ENCODE measurements at places on chromosomes 4 and X. TPM values are rescaled to one million over a fixed set of nuclear protein-coding genes. Genes with fewer than 3 reads are reported as not detected.

GRCh38 chr4:73704314-73705055 is 35.9 kb upstream of the CXCL8 start:
- DNase-seq: no peak

The CPZ gene
- not detected for total RNA-seq

DNA sequence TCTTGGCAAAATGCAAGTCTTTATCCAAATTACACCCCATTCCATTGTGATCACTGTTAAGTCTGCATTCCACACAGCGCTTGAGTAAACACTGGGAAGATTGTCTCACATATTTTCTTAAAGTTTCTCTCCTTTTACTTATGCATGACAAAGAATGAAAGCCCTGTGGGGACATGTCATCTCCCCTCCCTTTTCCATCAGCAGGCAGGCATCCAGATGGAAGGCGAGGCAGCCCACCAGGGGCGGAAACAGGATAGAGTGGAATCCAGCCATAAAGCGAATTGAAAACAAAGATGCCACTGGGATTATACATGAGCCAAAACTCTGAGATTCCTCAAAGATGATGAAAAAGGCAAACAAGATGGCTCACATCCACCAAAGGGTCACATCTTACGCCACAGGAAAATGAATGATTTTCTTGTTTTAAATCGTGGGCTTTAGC is 78.2 kb downstream of the AFAP1 start:
- DNase-seq: no peak

The ANAPC4 gene
- total RNA-seq: 35.7 TPM

- peak; percentile 72 for DNase-seq
Measured at GRCh38 chr4:78776079-78776728, at the start of gene BMP2K. BMP2K (plus strand) TSS chr4:78776350; CDS start chr4:78776544, 194 bp downstream.

The SPANXN3 gene
- not detected for total RNA-seq

DNA sequence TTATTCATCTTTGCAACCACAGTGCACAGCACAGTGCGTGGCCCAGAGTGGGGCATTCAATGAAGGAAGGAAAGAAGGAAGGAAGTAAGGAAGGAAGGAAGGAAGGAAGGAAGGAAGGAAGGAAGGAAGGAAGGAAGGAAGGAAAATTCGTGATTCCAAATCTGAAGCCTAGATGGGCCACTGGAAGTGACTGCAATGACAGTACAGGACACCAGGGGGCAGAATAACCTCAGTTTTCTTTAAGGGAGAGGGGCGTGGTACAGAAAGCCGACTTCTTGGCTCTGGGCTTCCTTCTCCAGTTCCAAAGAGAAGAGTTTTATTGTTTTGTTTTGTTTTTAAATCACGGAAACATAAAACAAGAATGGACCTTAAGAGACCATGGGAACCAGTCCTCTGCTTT is 47.8 kb downstream of the APLN start:
- peak; percentile 62 for DNase-seq

- no peak for DNase-seq
Measured at GRCh38 chr4:38837849-38838248, 18.8 kb downstream of the TLR6 start.

GRCh38 chr4:99585516-99585915 is 10.9 kb downstream of the MTTP start:
- no peak for DNase-seq

- DNase-seq: no peak
Measured at GRCh38 chr4:47143261-47143660, 111.9 kb downstream of the GABRB1 start.

The TCP11X2 gene
- total RNA-seq: not detected

DNA sequence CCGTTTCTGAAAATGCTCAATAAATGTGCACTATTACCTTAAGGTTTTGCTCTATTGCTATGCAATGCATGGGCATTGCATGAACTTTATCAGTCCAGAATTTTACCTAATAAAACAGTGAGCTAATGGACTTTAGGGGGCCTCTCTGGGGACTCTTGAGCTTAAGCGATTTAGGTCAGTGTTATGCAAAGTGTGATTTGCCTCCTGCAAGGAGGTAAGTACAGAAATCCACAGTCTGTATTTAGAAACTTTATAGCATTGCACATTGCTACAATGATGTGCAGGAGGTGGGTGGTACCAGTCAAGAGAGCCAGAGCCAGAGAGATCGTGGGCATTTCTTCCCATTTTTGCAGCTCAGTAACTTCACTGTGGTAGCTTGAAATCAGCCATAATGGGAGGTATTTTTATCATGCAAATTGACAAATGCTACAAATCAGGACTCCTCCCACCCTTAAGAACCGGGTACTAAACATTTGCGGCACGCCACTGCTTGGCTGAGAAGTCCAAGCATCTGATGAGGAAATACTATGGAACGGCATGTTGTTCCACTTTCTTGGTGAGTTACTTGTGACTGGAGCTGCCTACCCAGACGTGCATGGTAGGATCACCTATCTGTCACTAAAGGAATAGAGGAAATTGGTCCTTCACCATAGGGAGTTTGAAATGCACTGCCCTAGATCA is 174.6 kb upstream of the PGRMC2 start:
- DNase-seq: no peak

DNA sequence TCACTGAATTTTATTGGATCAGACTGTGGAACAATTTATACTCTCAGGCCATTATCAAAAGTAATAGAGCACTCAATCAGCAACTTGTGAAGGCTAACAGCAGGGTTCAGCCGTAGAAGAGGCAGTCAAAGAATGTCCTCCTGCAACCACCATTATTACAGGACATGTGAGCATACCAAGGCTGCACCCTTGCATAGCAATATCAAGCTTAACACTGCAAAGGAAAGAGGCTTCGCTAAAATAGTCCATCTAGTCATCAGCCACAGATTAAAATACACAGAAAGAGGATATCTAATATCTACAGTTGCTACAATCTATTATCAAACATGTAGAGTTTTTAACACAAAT is 42.9 kb upstream of the TMPRSS11B start:
- DNase-seq: no peak

The COL25A1 gene
- not detected for total RNA-seq

DNA sequence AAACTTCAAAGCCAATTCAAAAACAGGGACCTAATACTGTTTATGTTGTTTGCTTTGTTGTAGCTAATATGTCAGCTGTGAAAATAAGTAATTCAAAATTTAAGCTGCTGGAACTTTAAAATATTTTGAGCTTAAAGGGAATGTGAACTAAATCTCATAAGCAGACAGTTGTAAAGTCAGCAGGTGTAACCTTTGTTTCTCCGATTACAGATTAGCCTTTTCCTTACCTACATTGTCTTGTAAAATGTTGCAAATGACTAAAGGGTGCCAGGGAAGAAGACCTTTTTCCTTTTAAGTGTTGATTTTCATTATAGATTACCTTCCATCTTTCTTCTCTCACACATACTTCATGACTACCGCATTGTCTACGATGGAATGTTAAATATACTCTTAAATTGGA is 405.1 kb downstream of the KCNIP4 start:
- no peak for DNase-seq

DNA sequence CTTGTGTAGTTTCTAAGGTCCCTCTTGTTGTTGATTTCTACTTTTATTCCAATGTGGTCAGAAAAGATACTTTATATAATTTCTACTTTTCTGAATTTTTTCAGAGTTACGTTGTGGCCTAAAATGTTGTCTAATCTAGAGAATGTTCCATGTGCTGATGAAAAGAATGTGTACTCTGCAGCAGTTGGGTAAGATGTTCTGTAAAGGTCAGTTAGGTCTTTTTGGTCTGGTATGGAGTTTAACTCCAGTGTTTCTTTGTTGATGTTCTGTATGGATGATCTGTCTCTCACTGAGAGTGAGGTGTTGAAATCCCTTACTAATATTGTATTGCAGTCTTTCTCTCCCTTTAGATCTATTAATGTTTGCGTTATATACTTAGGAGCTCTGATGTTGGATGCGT is 37.0 kb upstream of the GPRIN3 start:
- no peak for DNase-seq

- DNase-seq: no peak
Measured at GRCh38 chrX:47278691-47279090, 45.9 kb downstream of the USP11 start.

The LEF1 gene
- 53.2 TPM for total RNA-seq

The BRS3 gene
- total RNA-seq: not detected

DNA sequence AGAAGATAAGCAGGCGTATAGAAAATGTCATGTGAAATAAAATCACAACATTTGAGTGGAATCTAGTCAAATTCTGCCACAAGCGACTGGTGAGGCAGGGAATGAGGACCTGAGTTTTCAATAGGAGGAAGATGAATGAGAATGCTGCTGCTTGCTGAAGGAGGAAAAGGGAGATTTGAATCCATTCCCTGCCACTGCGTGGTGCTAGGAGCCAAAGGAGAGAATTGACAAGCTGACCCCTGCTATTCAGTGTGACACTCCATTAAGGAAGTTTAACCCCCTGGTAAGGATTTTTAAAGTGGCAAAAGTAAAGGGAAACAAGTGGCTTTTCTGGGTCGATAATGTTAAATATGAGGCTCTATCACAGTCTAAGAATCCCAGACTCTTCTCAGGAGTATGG is 314.0 kb downstream of the NAF1 start:
- no peak for DNase-seq
